CD4-positive, alpha-beta T cell treated with Interleukin-4 for 4 hours (primary cell): ENCODE measurements at places on chromosomes 13 and 19.

DNA sequence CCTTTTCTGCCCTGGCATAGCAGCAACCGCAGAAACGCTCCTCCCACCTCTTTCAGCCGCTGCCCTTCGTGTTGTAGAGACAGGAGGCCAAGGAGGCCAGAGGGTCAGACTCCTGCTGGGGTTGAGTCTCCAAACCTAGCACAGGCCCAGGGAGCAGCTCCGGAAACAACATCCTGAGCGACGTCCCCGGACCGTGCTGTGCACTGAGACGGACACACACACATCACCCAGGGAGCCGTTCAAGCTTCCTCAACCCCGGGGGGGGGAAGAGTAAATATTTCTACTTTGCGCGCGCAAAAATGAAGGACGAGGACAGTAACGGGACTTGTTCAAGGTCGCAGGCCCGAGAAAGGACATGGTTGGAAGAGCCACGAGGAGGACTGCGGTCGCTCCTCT lies 657 bp downstream of the ZNF550 start:
- DNase-seq, result no peak

DNA sequence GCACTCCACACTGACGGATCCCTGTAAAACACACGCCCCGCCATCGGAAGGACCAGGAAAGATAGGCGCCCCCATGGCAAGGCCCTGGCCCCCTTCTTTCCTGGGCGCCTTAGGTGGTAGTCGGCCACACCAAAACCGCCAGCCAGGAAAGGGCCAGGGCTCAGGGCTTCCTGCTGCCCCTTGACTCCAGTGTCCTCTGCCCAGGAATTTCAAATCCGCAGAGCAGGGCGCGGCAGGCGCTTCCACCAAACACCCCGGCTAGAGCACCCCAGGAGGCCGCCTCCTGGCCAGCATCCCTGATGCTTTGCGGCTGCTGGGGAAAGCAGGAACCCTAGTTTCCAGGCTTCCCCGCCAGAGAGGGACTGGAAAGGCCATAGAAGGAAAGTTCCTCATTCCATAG lies 57.5 kb downstream of the ZNF726 start:
- DNase-seq, result no peak

DNA sequence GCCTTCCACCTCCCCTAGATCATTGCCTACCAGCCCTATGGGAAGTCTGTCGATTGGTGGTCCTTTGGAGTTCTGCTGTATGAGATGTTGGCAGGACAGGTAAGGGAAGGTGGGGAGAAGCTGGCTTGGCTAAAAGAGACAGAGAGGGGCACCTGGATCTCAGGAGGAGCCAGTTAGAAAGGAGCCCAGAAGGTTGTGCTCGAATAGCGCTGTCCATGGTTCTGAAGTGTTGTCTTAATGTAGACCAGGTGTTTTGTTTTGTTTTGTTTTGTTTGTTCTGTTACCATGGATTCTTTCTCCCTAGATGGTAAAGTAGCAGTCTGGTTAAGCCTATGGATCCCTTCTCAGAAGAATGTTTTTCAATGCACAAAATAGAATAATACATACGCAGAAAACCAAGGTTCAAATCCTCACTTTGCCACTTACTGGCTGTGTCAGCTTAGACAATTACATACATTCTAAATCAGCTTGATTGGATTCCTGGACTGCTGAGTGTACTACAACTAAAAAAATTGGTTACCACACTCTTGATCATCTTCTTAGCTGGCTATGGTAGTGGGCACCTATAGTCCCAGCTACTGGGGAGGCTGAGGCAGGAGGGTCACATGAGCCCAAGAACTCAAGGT lies 5.9 kb upstream of the CACNG7 start:
- DNase-seq, result peak; percentile 43

GRCh38 chr13:79307866-79308298 lies 98.2 kb downstream of the RBM26 start:
- DNase-seq, result no peak

GRCh38 chr19:17616961-17617806 lies 61.7 kb downstream of the COLGALT1 start:
- no peak for DNase-seq

- DNase-seq, result no peak
Measured at GRCh38 chr13:98557937-98558792, 18.7 kb downstream of the STK24 start.
